NCI-H1105 (cell line): ENCODE measurements at places on chromosomes 5 and 9.

DNA sequence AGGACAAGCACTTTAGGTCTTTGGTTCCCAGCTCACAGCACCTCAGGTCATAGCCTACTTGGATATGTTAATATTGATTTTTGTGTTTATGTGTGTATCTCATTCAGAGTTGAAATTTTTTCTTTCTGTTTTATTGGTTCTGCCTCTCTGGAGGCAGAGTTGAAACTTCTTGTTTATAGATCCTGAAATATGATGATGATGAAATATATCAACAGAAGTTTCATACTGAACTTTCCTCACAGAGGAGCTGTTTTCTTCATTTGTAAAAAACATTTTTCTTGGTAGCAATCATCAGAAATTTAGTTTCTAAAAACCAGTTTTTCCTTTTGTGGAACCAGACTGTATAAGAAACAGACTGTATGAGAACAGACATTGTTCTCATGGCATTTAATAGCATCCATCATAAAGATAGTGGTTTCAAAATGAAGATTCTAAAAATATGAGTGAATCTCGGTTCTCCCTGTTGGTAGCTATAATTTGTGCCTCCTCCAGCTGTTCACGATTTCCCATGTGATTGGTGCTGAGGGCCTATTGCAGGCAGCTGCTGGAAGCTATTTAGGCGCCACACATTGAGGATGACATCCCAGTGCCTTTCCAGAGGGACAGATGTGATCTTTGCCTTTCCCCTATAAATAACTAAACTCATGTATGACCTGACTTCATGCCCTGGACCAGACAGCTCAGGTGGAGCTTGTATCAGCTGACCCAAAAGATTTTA is 39.5 kb upstream of the CFAP157 start:
- DNase-seq, result no peak

GRCh38 chr9:130765137-130766020 is 69.7 kb upstream of the ABL1 start:
- no peak for DNase-seq

- DNase-seq, result no peak
Measured at GRCh38 chr5:32465076-32465475, 20.5 kb upstream of the ZFR start.

DNA sequence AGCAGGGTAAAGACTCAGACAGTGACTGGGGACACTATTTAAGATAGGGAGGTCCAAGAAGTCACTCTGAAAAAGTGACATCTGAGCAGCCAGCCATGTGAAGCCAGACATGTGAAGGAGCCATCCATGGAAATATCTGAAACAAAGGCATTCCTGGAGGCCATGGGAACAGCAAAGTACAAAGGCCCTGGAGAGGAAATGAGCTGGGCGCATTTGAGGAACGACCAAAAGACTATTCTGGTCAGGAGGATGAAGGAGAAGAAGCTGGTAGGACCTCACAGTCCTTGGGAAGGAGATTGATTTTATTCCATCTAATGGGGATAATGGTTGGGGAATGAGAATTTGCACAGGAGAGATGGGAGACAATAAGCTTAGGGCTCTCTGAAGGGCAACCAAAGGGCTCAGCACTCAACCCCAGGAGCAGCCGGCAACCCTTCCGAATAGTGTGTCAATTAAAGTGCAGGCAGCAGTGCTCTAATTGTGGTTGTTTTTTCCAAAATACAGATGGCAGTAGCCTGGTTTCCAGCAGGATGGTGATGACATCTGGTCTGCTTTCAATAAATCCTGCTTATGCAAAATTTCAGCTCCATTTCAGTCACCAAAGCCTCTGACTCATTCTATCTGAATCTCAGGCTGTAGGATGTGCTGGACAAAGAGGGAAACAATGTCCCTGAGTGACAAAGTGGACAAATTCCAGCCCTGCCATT is 26.7 kb downstream of the FOXI1 start:
- DNase-seq, result no peak

- DNase-seq, result no peak
Measured at GRCh38 chr5:32866138-32866537, 155.0 kb downstream of the NPR3 start.

GRCh38 chr9:105932276-105932675 is 237.9 kb downstream of the TMEM38B start:
- no peak for DNase-seq

DNA sequence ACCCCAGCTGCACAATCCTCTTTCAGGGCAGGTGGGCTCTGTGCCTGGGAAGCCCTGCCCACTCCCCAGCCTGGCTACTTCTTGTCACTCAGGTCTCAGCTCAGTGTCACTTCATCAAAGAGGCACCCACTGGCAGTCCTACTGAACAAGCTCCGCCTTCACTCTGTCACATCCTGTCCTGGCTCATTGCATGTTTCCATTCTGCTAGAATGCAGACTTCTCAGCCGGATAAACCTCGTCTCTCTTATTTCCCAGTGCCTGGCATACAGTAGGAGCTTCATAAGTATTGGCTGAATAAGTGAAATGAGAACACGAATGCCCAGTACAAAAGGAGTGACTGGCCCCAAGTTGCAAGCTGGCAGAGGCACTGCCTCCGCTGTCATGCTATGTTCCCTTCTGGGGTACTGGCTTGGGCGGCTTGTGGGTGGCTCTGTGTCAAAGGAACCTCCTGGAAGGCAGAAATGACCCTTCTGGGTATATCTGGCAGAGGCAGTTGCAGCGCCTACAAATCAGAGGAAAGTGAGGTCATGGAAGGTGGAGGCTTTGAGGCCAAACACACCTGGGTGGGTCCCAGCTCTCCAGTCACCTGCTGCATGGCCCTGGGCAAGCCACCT is 98.3 kb upstream of the PHYKPL start:
- DNase-seq, result no peak

DNA sequence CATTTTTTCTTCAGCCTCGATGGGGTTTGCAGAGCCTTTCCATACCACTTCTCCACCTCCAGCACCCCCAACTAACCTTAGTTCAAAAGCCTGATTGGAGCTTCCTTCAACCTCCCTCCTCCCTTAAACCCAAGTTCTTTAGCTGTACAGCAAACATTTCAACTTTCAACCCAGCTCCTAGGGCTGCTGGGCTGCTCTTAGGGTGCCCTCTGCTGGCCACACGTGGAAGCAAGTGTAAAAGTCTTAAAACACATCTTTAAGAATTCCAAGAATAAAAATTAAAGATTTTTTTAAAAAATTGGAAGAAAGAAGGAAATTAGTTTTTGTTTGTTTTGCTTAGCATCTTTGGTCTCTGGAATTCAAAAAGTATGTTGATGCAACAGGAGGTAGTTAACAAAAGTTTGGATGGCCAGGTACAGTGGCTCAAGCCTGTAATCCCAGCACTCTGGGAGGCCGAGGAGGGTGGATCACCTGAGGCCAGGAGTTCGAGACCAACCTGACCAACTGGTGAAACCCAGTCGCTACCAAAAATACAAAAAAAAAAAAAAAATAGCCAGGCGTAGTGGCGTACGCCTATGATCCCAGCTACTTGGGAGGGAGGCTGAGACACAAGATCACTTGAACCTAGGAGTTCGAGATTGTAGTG is 15.5 kb upstream of the HSD17B3 start:
- peak; percentile 43 for DNase-seq

GRCh38 chr9:76559286-76559685 is 100.3 kb downstream of the GCNT1 start:
- no peak for DNase-seq

- DNase-seq, result no peak
Measured at GRCh38 chr5:91301106-91301846, 81.8 kb downstream of the ARRDC3 start.

DNA sequence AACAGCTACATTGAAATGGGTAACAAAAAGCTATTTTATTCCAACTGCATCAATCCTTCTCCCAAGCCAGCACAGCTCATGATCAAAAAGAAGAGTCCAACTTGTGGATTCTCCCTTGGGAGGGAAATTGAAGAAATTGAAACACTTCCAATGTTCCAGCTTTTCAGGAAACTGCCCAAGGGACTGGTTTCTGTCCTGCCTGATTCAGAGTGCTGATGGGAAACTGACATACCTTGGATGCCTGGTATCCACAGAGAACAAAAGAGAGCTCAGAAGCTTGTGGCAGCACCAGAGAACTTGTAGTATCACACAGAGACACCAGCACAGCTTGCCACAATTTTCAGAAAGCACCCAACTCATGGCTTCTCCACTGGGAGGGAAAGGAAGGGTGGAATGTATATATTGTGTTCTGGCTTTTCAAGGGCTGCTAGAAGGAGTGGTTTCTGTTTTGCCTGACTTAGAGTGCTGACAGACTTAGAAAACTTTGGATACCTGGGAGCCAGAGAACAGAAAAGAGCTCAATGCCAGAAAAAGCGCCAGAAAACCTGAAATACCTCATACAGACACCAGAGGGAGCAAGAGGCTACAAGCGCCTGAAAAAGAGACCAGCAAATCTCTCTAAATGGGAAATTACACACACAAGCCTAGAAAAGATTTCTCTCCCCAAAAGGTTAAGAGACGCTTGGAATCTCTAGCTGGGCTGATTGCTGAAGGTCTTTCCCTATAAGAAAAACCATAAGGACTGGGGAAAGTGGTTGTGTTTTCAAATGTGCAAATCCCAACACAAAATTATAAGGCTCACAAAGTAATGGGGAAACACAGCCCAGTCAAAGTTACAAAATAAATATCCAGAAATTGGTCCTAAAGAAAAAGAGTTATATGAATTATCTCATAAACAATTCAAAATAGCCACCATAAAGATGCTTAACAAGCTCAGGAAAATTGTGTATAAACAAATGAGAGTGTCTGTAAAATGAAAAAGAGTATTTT is 178.8 kb downstream of the SPOCK1 start:
- DNase-seq, result peak; percentile 8

DNA sequence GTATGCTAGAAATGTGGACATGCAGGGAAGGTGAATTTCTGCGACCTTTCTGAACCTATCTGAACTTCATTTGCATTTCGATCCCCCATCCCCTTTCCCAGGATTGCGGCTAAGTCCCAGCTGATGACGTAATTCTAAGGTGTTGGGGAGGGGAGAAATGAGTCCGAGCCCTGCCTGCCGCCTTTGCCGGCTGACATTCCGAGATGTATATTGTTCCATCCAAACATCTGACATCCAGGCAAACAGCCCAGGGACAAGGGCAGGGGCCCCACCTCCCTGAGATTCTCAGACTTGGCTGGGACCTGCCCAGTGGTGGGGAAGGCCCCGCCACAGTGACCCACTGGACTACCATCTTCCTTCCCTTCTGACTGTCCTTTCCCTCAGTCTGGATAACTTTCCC is 494.6 kb downstream of the ENC1 start:
- DNase-seq, result no peak

- DNase-seq, result no peak
Measured at GRCh38 chr9:91951944-91952520, 2.0 kb upstream of the ROR2 start.

DNA sequence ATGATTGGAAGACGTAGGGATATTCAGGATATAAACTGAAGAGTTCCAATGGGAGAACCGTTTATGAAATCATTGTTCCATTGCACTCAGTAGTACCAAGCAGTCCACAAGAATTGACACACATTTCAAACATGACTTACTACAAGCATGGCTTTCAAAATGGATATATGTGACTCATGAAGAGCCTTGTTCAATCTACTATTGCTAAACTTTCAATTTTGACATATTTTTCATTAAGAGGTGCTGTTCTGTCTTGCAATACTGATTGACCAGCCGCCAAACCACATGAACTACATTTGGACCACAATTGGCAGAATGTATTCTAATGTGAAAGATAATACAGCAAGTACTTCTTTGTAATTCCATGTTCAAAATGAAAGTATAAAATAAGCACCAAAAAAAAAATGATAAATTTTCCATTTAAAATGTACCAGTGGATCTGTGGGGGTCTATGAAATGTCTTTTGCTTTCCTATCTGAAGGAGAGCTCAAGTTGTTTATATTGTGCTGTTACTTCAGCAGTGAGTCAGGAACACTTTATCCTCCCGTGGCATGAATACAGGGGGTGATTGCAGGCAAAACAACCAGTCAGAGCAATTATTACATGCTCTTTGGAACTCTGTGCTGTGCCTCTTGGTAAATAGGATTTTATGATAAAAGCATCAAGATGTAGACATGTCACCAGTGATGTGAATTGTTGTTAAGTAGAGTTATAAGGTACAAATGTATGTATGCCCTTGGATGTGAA is 366.0 kb downstream of the ARRDC3 start:
- no peak for DNase-seq

GRCh38 chr5:140145818-140146522 is 20.2 kb downstream of the IGIP start:
- no peak for DNase-seq

GRCh38 chr5:135032999-135033861 is 798 bp downstream of the PITX1 start:
- DNase-seq, result no peak

- no peak for DNase-seq
Measured at GRCh38 chr9:75683591-75683990, 206.9 kb upstream of the PCSK5 start.

DNA sequence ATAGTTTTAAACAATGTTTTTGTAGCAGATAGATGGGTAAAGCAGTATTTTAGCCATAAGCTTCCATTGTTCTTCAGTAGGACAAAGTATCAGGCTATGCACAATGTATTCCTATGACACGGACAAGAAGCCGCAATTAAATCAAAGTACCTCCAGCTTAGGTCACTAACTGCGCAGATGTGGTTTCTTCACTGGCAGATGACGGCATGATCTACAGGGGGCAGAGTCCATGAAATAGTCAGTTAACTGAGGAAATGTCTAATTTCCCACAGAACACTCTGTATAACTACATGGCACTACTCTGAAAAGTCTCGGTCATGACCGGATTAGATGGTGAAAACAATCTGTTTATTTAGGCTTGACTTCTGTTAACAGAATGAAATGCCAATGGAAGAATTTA is 120.7 kb upstream of the TRPM3 start:
- DNase-seq, result no peak

DNA sequence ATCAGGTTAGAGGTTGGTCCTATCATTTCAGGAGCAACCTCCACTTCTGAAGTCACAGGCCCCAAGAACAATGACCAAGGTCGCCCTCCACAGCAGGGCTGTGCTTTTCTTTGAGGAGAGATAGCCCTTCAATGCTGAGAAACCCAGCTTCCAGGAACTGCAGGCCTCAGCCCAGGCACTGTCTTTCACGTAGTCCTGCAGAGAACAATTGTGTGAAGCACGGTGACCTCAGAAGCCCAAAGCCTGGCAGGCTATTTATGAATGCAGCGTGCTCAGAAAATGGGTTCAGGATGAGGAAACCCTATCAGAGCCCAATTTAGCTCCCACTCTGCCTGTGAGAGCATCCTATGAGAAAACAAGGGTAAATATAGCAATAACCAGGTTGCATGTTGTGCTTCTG is 388.3 kb downstream of the PLK2 start:
- no peak for DNase-seq

GRCh38 chr9:86783884-86784283 is 163.4 kb downstream of the GAS1 start:
- DNase-seq, result no peak

DNA sequence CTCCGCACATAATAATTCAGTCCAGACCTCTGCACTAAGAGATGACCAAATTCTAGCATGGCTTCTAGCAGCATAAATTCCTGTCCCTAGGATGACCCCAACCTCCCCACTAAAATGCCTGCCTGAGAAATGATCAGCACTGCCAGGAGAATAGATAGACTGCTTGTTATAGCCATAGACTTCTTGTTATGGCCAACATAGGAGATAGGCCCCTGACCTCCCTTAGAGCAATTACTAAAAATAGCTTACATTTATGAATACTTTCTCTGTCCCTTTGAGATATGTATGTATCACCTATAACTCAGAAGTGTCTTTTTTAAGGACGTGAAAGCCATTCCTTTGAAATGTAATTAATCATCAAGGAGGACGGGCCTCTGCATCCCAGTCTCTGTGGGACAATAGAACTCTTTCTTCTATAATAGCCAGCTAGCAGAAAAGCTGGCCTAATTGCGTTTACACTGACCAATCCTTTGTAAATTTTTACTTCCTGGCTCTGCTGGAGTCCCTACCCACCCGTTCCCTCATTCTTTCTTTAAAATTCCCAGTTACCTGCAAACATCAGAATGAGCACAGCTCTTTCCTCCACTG is 1002.7 kb downstream of the CDH18 start:
- no peak for DNase-seq
